Hepatocyte (in vitro differentiated cells): ENCODE measurements at places on chromosomes 1 and 21. TPM values are rescaled to one million over a fixed set of nuclear protein-coding genes. Genes with fewer than 3 reads are reported as not detected.

DNA sequence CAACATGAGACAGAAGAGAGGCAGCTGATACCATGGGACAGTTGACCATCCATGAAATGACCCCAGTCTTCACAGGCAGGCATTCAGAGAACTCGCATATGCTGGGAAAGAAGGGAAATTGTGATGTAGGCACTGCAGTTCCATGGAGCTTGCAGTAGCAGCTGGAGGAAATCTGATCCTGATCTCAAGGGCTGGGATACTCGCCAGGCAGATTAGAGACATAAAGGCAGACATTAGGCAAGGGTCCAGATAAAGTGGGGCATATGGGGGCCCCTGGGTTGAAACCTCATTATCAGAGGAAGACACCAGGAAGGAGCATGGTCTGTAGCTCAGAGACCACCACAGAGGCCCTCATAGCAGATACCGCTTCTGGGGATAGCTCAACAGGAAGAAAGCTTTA lies 48.7 kb upstream of the TNR start:
- no peak for DNase-seq

NEK2 gene
- 4.9 and 5.3 TPM in 2 replicates for polyA plus RNA-seq

DNA sequence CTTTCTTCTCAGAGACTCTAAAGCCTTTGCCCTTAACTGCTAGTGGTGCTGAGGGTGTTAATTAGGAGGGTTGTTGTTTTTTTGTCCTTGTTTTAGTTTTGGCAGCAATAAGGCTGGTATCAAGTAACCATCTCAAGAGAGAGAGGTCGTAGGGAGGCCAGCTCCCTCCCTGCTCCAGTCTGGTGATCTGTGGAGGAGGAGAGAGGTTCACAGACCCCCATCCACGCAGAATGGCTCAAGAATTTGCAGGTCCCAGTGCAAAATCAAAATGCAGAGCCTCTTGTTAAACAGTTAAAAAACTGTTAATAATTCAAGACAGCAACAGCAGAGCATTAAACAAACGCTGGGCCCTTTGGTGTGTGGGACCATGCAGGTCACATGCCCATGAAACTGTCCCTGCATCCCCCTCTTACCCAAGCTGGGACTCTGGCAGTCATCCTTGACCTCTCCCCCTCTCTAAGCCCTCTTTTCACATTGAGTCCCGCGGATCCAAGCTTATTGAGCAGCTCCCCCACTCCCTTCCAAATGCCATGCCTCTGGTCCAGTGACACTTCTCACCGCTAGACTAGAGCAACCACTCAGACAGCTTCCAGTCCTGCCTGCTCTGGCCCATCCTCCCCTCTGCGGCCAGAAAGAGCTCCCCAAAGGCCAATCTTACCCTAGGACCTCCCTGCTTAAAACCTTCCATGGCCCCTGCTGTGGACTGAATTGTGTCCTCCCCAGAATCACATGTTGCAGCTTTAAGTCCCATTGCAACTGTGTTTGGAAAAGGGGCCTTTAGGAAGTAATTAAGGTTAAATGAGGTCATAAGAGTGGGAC lies 47.7 kb upstream of the RPL11 start:
- DNase-seq = no peak

DNA sequence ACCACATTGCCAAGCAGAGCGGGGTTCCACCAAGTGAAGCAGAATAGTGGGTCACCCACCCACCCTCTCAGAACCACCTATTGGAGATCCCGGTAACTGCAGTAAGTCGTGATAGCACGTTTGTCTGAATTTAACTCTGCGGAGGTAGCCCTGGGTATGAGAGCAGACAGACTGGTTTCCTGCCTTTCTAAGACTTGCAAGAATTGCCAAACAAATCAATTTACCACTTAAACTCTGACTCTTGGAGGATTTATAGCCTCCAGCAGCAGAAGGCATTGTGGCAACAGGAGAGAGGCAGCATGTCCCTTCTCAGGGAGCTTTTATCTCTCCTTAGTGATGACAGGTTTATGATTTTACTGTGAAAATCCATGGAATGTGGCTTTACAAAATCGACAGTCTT lies 287.9 kb upstream of the FMN2 start:
- DNase-seq = no peak

- no peak for DNase-seq
Observed at GRCh38 chr1:68917456-68917855, 420.6 kb upstream of the DEPDC1 start.

GLIS1 gene
- 1.3 and 1.5 TPM in 2 replicates for polyA plus RNA-seq

GRCh38 chr1:208252836-208253576 lies 8.8 kb upstream of the PLXNA2 start:
- no peak for DNase-seq
